ENCODE measurements at places on chromosomes 2 and 18.

GRCh38 chr2:75594596-75594995, 33.9 kb upstream of the EVA1A start:
- DNase-seq, result no peak

- DNase-seq, result no peak
These were observed 188.0 kb upstream of the DCC start for GRCh38 chr18:52152036-52152435.

DNA sequence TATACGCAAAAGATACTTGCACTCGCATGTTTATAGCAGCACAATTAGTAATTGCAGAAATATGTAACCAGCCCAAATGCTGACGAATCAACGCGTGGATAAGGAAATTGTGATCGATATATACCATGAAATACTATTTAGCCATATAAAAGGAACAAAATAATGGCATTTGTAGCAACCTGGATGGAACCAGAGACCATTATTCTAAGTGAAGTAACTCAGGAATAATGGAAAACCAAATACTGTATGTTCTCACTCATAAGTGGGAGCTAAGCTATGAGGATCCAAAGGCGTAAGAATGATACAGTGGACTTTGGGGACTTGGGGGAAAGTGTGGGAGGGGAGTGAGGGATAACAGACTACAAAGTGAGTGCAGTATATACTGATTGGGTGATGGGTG, 1008.0 kb upstream of the CRIM1 start:
- no peak for DNase-seq

- no peak for DNase-seq
These were observed 57.6 kb upstream of the RNF152 start for GRCh38 chr18:61950371-61950770.

DNA sequence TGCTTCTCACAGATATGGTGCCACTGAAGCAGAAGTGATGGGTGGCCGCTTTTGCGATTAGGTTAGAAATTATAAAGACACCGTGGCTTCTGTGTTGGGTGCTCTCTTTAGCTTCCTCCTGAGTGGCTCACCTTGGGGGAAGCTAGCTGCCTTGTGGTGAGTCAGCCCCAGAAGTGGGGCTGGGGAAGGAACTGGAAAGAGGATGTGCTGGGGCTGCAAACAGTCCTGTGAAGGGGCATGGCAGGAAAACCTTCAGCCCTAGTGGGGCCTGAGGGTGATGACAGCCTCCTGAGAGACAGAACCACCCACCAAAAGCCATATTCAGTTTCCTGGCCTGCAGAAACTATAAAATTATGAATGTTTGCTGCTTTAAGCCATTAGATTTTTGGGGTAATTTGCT, 8.9 kb upstream of the ASB18 start:
- no peak for DNase-seq

- DNase-seq, result no peak
These were observed 125.8 kb downstream of the C1D start for GRCh38 chr2:67936969-67937368.

- DNase-seq, result no peak
These were observed 20.1 kb downstream of the ARID5A start for GRCh38 chr2:96556441-96557330.

- no peak for DNase-seq
These were observed 540.7 kb upstream of the ID2 start for GRCh38 chr2:8141079-8141707.

GRCh38 chr2:195945056-195945455, 123.6 kb downstream of the DNAH7 start:
- no peak for DNase-seq

GRCh38 chr2:201926067-201926466, 107.6 kb upstream of the FZD7 start:
- no peak for DNase-seq

GRCh38 chr2:9310377-9310776, 103.8 kb downstream of the ASAP2 start:
- DNase-seq, result no peak

GRCh38 chr18:9140381-9140780, 3.8 kb downstream of the ANKRD12 start:
- DNase-seq, result no peak

DNA sequence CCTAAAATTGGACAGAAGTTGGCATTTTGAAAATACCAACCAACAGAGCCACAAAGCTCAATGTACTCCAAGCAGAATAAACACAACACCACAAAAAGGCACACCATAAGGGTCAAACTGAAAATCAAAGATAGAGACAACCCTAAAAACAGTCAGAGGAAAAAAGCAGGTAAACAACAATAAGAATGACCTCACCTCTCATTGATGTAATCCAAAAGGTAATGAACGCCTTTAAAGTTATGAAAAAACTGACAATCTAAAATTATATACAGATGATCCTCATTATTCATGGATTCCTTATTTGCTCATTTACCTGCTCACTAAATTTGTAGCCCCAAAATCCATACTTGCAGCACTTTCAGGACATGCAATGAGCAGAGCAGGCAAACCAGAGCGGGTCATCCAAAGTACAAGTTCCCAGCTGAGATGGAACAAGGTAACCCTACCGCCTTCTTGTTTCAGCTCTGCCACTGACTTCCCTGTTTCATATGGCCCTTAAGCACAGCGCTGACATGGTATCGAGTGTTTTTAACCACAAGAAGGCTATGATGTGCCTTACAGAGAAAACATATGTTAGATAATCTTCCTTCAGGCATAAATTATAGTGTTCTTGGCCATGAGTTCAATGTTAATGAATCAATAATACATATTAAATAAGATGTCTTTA, 17.0 kb downstream of the RTN4 start:
- no peak for DNase-seq

GRCh38 chr2:192932376-192932775, 737.6 kb upstream of the TMEFF2 start:
- no peak for DNase-seq

DNA sequence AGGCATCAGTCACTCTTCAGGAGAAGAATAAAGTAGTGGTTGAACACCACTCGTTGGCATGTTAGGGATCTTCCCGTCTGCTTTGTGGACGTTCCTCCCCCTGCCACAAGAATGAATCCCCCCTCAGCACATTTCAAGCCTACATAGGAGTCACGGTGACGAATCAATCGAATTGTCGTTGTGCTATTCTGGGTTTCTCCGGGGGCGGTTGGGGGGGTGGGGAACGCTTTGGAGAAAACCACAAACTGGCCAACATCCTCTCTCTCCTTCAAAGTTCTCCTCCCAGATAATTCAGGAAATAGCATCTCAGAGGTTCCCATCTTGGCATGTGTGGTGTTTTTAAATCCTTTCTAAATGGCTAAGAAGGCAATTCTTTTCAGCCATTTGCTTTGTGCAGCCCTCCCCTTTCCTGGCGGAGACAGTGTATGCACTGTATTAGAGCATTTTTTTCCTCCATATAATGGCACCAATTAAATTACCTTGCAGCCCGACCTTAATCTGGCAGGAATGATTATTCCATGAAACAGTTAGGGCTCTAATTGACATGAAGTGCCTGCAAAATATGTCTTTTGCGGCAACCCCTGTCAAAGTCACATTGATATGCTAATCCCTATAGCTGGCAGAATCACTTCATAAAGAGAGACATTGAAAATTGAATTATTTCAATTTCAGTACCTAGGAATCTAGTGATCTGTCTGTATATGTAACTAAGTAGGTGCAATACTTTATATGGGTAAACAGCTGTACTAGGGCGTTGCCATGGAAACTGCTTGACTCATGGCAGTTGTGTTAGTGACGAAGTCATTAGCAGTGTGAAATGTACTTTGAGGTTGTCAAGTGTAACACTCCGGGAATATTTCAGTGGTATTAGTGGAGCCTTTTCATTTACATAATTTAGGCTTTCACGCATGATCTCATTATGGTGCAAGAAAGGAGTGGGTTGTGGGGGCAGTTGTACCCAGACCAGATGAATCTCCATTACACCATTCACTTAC, 323.4 kb upstream of the SLC14A2 start:
- DNase-seq, result no peak

DNA sequence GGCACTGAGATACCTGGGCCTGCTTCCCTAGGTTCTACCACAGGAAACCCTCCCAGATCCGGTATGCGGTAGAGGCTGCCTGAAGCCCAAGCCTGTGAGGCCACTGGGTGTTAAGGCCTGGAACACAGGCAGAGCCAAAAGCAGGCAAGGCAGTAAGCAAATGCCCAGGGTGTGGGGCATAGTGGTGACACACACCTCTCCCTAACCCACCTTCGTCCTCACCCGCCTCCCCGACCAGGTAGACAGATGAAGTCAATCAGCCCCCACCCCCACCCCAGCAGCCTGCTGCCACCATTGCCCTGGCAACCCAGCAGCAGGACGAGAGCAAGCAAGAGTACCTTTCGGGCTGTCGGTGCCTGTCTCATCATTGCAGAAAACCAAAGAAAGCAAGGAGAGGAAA, 6.1 kb downstream of the DCTN1 start:
- no peak for DNase-seq

- no peak for DNase-seq
These were observed 203.2 kb downstream of the SH3RF3 start for GRCh38 chr2:109331896-109332848.

DNA sequence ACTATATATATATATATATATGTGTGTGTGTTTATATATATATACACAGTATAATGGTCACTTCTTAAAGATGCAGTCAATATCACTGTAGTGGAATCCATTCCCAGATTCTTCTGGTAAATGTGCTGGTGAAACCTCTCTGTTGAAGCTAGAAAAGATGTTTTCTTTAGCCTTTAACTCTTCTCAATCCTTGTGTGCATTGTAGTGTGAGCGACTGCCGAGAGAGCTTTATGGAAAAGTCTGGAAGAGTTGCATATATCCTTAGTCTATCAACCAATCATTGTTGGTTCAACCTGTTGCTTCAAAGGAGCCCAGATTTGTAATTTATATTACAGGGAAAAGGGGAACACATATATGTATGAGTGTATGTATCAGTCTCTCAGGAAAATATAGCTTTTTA, 27.7 kb downstream of the SLC66A3 start:
- no peak for DNase-seq

DNA sequence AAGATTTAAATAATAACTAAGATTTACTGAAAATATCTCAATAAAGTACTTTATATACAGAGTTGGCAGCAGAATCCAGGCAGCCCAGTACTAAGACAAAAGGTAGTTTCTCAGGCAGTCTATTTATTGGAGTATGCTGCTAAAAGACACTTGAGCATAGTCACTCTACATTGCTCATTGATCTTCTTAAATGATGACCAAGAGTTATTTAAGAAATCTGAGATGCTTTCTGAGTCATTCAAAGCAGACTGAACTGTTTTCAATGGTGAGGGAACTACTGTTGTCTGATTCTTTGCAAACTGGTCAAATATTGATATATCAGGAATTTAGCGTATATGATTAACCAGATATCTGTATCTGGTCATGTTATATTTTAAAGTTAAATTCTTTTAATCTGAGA, 133.6 kb downstream of the PHLPP1 start:
- DNase-seq, result no peak

DNA sequence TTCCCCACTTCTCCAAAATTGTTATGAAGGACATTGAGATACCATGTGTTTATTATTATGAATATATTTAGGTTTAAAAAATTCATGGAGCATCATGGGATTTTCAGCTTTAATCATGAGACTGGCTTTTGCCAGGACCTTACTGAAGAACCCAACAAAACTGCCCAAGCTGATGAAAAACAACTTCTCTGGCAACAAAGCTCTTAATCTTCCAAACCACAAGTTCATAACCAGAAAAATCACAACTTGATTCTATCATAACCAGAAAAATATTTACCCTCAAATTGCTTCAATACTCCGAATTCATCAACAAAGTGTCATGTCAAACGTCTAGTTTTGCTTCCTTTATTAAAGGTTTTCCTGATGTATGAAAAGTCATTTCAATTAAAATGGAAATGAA, 971.8 kb upstream of the ACVR2A start:
- DNase-seq, result no peak

DNA sequence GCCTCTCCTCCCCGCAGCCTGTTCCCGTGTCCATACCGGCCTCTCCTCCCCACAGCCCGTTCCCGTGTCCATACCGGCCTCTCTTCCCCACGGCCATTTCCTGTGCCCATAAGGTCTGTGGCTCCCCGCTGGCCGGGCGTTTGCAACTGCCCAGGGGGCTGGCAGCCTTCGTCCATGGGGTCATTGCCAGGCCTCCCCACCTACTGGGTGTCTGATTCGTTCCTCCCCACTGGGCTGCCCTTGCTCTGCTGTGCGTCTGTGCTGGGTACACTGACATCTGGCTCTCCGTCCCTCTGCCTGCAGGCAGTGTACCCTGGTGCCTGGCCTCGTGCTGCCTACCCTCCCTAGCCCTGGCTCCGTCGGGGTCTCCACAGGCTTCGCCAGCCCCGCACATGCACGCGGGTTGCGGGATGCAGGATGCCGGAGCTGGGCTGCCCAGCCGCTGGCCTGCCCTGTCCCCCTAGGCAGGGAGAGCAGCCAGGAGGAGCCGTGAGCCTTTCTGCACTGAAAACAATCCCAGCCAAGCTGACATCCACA, 67.8 kb downstream of the NFATC1 start:
- no peak for DNase-seq

DNA sequence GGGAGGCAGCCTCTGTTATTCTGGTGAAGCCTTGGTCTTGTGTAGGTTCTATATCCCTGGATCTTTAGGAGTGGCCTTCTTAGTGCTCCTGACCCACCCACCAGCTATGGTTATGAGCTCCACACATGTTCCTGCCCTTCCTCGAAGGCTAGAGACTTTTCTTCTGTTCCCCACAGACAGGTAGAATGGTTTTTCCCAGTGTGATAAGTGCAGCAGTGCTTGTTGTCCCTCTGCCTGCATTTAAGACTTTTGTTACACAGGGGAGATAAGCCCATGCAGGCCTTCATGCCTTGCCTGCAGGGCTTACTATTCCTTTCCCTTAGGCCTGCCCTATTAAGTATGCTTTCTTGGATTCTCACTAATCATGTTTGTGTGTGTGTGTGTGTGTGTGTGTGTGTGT, 48.4 kb upstream of the DSC1 start:
- no peak for DNase-seq

- DNase-seq, result no peak
These were observed 174.6 kb upstream of the PID1 start for GRCh38 chr2:229445501-229446211.

- DNase-seq, result no peak
These were observed 92.1 kb upstream of the HS6ST1 start for GRCh38 chr2:128410758-128411215.

DNA sequence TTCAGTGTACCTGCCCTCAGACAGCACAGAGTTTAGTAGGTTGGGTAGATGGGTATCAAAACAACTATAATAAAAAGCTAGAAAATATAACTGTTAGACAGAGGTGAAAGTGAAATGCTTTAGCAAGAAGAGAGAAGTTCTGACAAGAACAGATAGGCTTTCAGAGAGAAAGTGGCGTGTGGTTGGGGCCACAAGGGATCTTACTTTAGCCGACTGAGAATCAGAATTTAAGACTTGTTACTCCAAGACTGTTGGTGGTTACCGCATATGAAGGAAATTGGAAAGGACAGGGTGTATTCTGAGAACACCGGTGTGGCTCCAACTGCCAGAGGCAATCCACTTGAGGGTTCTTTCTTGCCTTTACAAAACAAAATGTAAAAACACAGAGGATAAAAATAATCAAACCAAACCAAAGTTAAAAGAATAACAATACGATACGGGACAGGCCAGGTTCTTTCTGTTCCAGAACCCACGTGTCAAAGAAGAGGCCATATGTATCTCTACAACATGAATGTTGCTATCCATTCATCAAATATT, 44.4 kb upstream of the AGPS start:
- no peak for DNase-seq

GRCh38 chr2:229410264-229410663, 139.2 kb upstream of the PID1 start:
- no peak for DNase-seq

Measured in activated T-helper 1 cell treated with anti-CD3 and anti-CD28 coated beads, Interleukin-2, amount 50 U/mL, for 16 hours (primary cell).